ENCODE measurements at places on chromosomes 5 and 9.

- DNase-seq = no peak
- H3K27ac ChIP-seq = no peak overlapping the region
- no peaks in the 10 kb centered on the region for H3K36me3 ChIP-seq
- no peaks in the 10 kb centered on the region for H3K4me1 ChIP-seq
- no peaks in the 10 kb centered on the region for H3K27me3 ChIP-seq
Measured at GRCh38 chr9:78775696-78776295, 478.9 kb downstream of the PSAT1 start.

GRCh38 chr9:105405514-105406131 is 42.2 kb upstream of the FSD1L start:
- H3K4me3 ChIP-seq = peak overlapping the region; percentile 64
- no peak overlapping the region for H3K27ac ChIP-seq
- H3K27me3 ChIP-seq = peaks cover 42% of the 10 kb centered on the region
- H3K36me3 ChIP-seq = peaks cover 3% of the 10 kb centered on the region

GRCh38 chr5:36795366-36795765 is 81.2 kb upstream of the NIPBL start:
- H3K36me3 ChIP-seq = no peaks in the 10 kb centered on the region
- H3K4me1 ChIP-seq = no peaks in the 10 kb centered on the region
- no peak for DNase-seq
- H3K27ac ChIP-seq = no peak overlapping the region
- H3K27me3 ChIP-seq = peaks cover 48% of the 10 kb centered on the region

GRCh38 chr9:70352356-70352755 is 62.1 kb downstream of the KLF9 start:
- no peaks in the 10 kb centered on the region for H3K27me3 ChIP-seq
- H3K27ac ChIP-seq = no peak overlapping the region
- no peaks in the 10 kb centered on the region for H3K36me3 ChIP-seq

- H3K4me3 ChIP-seq = no peak overlapping the region
- H3K4me1 ChIP-seq = peaks cover 22% of the 10 kb centered on the region
- no peaks in the 10 kb centered on the region for H3K36me3 ChIP-seq
- H3K27ac ChIP-seq = no peak overlapping the region
Measured at GRCh38 chr9:100071271-100071670, 27.5 kb downstream of the ERP44 start.

GRCh38 chr9:131273856-131274673 is 2.2 kb downstream of the FAM78A start:
- peaks cover 51% of the 10 kb centered on the region for H3K4me1 ChIP-seq
- peak overlapping the region; percentile 99 for H3K27ac ChIP-seq
- no peaks in the 10 kb centered on the region for H3K27me3 ChIP-seq

GRCh38 chr9:18759827-18760226 is 273.2 kb downstream of the SAXO1 start:
- no peaks in the 10 kb centered on the region for H3K36me3 ChIP-seq
- peaks cover 3% of the 10 kb centered on the region for H3K4me1 ChIP-seq
- no peak for DNase-seq
- no peak overlapping the region for H3K4me3 ChIP-seq

GRCh38 chr5:167783145-167783817 is 508.2 kb upstream of the WWC1 start:
- peaks cover 10% of the 10 kb centered on the region for H3K27me3 ChIP-seq
- no peak overlapping the region for H3K27ac ChIP-seq
- H3K36me3 ChIP-seq = no peaks in the 10 kb centered on the region
- no peak for DNase-seq
- H3K4me1 ChIP-seq = no peaks in the 10 kb centered on the region
- H3K4me3 ChIP-seq = no peak overlapping the region

GRCh38 chr9:36142510-36143244 is 6.1 kb downstream of the GLIPR2 start:
- peak overlapping the region; percentile 98 for H3K4me3 ChIP-seq
- no peak for DNase-seq
- no peaks in the 10 kb centered on the region for H3K27me3 ChIP-seq
- H3K36me3 ChIP-seq = peaks cover 15% of the 10 kb centered on the region

DNA sequence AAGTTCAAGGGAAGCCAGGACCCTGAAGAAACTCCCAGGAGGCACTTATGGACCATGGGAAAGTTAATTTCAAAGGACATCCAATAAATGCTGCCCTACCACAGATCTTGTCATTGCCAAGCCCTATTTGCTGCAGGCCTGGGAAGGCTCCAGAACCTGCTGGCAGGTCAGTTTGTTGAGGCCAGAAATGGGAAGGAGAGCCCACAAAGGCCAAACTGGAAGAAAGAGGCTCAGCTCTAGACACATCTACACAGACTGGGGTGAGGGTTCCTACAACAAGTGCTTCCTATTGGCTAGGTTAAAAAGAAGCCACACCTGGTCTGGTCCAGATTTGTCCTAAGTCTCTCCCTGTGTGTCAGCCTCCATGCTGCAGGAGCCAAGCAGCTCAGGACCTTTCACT is 94.4 kb downstream of the SIL1 start:
- peaks cover 8% of the 10 kb centered on the region for H3K4me1 ChIP-seq
- DNase-seq = no peak
- no peak overlapping the region for H3K27ac ChIP-seq
- no peak overlapping the region for H3K4me3 ChIP-seq
- no peaks in the 10 kb centered on the region for H3K27me3 ChIP-seq

DNA sequence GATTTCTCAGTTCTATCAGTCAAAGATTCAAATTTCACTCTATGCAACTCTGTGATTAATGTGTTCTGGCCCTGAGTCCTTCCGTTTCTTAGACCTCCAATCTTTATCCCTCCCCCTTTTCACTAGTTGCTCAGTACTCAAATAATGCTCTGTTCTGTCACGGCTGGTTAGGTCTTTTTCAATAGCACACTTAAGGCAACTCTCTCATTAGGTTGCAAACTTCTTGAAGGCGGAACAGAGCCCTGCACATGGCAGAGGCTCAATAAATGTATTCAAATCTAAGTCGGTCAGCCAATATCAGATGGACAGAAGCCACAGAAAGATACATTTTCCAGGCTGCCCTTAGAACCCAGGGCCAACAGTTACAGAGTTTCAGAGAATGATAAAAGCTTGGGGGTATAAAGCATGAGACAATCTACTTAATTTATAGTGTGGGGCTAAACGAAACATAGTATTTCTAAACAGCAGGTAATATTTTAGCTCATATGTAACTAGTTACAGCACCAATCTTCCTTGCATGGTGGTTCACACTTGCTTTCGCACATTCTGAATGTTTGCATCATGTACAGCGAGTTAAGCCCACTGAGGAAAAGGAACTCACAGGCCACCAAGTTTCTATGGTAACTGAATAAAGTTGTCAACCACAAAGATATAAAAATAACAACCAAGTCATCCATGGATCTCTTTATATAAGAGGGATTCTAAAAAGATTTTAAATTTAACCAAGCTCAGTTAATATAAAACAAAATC is 67.1 kb upstream of the GOLPH3 start:
- no peak for DNase-seq
- H3K4me3 ChIP-seq = no peak overlapping the region
- no peaks in the 10 kb centered on the region for H3K27me3 ChIP-seq
- peaks cover 13% of the 10 kb centered on the region for H3K36me3 ChIP-seq
- no peak overlapping the region for H3K27ac ChIP-seq
- H3K4me1 ChIP-seq = peaks cover 5% of the 10 kb centered on the region

- DNase-seq = no peak
- no peaks in the 10 kb centered on the region for H3K27me3 ChIP-seq
- peaks cover 8% of the 10 kb centered on the region for H3K36me3 ChIP-seq
- no peak overlapping the region for H3K27ac ChIP-seq
- H3K4me1 ChIP-seq = peaks cover 5% of the 10 kb centered on the region
Measured at GRCh38 chr9:94922691-94923107, 196.2 kb downstream of the AOPEP start.

GRCh38 chr9:74379718-74380117 is 117.4 kb upstream of the RORB start:
- H3K4me3 ChIP-seq = no peak overlapping the region
- no peaks in the 10 kb centered on the region for H3K36me3 ChIP-seq
- H3K27me3 ChIP-seq = no peaks in the 10 kb centered on the region
- H3K27ac ChIP-seq = no peak overlapping the region

DNA sequence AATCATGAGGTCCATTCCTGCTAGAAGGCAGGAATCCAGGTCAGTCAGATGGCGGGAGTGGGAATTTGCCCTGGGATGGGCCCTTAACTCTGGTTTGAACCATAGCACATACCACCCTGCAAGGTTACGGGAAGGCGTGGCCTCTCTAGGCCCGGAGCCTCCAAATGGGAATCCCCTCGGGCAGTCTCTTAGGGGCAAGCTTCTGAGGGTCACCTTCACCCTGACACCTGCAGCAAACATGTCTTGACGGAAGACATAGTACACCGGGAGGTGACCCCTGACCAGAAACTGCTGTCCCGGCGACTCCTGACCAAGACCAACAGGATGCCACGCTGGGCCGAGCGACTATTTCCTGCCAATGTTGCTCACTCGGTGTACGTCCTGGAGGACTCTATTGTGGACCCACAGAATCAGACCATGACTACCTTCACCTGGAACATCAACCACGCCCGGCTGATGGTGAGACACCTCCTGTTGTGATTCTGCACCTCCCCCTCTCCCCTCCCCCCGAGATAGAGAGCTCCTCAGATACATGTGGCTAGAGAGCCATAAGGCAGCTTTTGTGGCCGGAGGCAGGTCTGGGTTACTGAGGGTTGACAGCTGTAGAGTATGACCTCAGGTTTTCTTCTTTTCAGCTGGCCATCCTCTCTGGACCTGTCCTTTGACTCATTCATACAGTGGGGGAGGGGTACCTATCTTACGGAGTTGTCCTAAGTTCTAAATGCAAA is 957 bp downstream of the PRELID1 start:
- peak overlapping the region; percentile 93 for H3K4me3 ChIP-seq
- peaks cover 53% of the 10 kb centered on the region for H3K4me1 ChIP-seq
- H3K36me3 ChIP-seq = no peaks in the 10 kb centered on the region
- H3K27ac ChIP-seq = peak overlapping the region; percentile 89
- DNase-seq = no peak

GRCh38 chr9:130608554-130609134 is 29.3 kb downstream of the FUBP3 start:
- no peaks in the 10 kb centered on the region for H3K27me3 ChIP-seq
- DNase-seq = no peak
- H3K4me3 ChIP-seq = no peak overlapping the region
- no peaks in the 10 kb centered on the region for H3K36me3 ChIP-seq
- peak overlapping the region; percentile 9 for H3K27ac ChIP-seq

DNA sequence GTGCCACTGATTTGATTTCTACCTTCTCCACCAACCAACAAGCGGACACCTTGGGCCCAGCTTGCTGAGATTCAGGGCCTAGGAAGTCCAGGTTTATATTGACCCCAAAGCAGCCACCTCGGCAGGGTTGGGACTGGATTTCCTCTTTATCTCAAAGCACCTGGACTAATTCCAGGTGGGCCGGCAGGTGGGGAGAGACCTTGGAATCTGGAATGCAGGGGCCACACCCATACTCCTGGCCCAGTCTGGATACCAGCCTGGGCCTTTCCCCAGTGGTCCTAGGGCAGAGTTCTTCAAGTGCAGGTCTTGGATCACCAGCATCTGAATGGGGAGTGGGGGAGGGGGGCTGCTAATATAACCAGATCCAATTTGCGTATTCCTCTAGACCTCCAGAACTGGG is 93.1 kb downstream of the PCDH1 start:
- H3K36me3 ChIP-seq = peaks cover 4% of the 10 kb centered on the region
- no peak overlapping the region for H3K4me3 ChIP-seq
- peaks cover 9% of the 10 kb centered on the region for H3K4me1 ChIP-seq
- no peak overlapping the region for H3K27ac ChIP-seq
- H3K27me3 ChIP-seq = peaks cover 60% of the 10 kb centered on the region
- no peak for DNase-seq

DNA sequence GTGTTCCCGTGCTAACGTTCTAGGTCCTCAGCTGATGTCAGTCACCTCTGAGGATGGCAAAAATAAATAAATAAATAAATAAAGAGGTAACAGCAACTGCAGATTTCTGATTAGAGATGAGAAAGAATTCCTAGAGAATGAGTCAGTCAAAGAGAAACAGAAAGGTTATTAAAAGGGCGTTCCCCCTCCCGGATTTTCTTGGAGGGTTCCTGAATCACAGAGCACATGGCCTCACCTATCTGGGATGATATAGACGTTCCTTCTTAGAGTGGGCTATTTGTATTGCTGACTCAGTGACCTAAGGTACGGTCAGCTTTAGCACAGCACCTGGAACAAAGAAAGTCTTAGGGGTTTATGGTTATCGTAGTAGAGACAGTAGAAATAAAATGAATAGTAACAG is 30.6 kb downstream of the HTR4 start:
- peaks cover 10% of the 10 kb centered on the region for H3K36me3 ChIP-seq
- H3K27ac ChIP-seq = no peak overlapping the region
- H3K4me3 ChIP-seq = no peak overlapping the region

DNA sequence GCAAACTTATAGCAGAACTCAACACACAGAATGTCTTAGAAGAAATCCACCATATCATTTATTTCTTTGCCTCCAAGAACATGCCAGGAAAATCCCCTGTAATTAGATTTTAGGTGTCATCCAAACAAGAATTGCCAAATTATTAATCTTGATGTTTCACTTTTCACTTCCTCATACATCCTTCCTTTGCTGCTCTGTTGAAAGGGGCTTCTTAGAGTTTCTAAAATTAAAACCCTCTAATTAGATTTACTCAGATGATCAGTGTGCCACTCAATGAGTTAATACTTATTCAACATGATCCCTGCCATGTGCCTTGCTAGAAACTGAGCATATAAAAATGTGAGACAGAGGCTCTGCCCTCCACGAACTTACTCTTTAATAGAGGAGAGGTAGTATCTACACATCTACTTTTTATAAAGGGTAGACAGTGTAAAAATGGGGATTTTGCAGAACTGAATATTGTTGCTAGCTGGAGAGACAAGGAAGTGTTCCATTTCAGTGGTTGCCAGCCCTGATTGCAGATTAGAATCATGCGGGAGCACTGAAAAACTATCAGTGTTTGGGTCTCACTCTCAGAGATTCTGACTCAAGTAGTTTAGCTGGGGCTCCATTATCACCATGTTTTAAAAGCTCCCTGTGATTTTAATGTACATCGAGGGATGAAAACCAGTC is 498.4 kb downstream of the TLE4 start:
- no peak overlapping the region for H3K27ac ChIP-seq
- no peaks in the 10 kb centered on the region for H3K36me3 ChIP-seq
- no peaks in the 10 kb centered on the region for H3K4me1 ChIP-seq
- peaks cover 13% of the 10 kb centered on the region for H3K27me3 ChIP-seq

GRCh38 chr5:150653762-150654556 is 7.1 kb upstream of the MYOZ3 start:
- H3K4me1 ChIP-seq = peaks cover 13% of the 10 kb centered on the region
- peak overlapping the region; percentile 37 for H3K27ac ChIP-seq
- H3K27me3 ChIP-seq = no peaks in the 10 kb centered on the region
- no peak for DNase-seq
- H3K4me3 ChIP-seq = no peak overlapping the region

DNA sequence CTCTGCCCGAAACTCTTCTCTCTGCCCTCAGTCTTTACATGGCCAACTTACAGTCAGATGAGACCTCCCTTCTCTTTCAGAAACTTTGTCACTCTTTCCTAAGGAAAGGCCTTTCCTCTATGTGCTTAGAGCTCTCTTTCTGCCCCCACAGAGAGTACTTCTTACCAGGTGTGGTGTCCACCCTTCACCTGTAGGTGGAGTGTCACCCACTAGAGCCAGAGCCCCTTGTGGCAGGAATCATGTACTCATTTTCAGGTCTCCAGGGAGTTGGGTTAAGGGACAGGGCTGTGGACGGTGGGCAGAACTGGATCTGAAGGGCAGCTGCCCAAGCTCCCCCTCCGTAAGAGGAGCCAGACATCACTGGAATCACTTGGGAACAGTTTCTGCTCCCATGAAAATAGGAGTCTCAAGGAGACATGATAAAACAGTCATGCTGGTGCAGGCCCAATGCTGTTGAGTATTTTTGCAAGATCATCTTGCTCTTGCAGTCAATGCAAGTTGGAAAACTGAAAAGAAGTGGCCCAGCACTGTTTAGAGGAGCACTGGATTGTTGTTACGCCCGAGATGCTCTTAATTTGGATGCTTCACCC is 436.7 kb downstream of the ZSWIM6 start:
- H3K4me3 ChIP-seq = no peak overlapping the region
- no peaks in the 10 kb centered on the region for H3K36me3 ChIP-seq
- DNase-seq = no peak
- no peak overlapping the region for H3K27ac ChIP-seq
- no peaks in the 10 kb centered on the region for H3K4me1 ChIP-seq
- peaks cover 15% of the 10 kb centered on the region for H3K27me3 ChIP-seq

Measured in T-helper 17 cell (primary cell).